ENCODE measurements at places on chromosomes 3 and 15. TPM values are rescaled to one million over a fixed set of nuclear protein-coding genes. Genes with fewer than 3 reads are reported as not detected.

- no peaks in the 10 kb centered on the region for H3K36me3 ChIP-seq
- no peaks in the 10 kb centered on the region for H3K27me3 ChIP-seq
- peaks cover 16% of the 10 kb centered on the region for H3K4me1 ChIP-seq
These were observed 130.9 kb downstream of the ASB7 start for GRCh38 chr15:100733101-100733842.

DNA sequence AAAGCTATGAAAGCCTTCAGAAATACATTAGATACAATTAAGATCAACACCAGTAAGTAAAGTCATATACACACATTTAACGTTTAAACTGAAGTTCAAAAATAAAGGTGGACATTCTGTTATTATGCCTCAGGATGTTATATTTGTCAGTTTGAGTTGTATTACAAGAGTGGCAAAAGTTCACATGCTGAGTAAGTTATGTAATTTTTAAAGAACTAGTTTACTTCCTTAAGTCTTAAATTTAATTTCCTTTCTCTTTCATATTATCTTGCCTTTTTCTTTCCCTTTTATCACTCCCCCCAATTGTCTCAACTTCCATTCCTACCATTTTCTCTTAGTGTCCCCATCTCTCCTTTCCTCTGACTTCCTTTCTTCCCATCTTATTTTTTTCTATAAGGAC, 4.9 kb upstream of the GPR87 start:
- H3K4me3 ChIP-seq = no peak overlapping the region
- no peak overlapping the region for H3K27ac ChIP-seq
- H3K27me3 ChIP-seq = no peaks in the 10 kb centered on the region

SHISA5 gene
- total RNA-seq = 88.9 TPM

- DNase-seq = no peak
- H3K4me3 ChIP-seq = no peak overlapping the region
- no peaks in the 10 kb centered on the region for H3K36me3 ChIP-seq
- no peak overlapping the region for H3K27ac ChIP-seq
These were observed 524.7 kb downstream of the PYDC2 start for GRCh38 chr3:191985691-191986090.
